Bronchial epithelial cell (primary cell): ENCODE measurements at places on chromosomes 7 and 10. TPM values are rescaled to one million over a fixed set of nuclear protein-coding genes. Genes with fewer than 3 reads are reported as not detected.

GRID2IP gene
- total RNA-seq = 0.26 TPM in 2 replicates

CDHR1 gene
- 0.53 and 0.90 TPM in 2 replicates for total RNA-seq

PTF1A gene
- total RNA-seq = not detected in 2 replicates

TRA2A gene
- total RNA-seq = 21.3 and 28.4 TPM in 2 replicates

KIAA1549 gene
- 0.13 and 0.26 TPM in 2 replicates for total RNA-seq

CAMK2B gene
- total RNA-seq = 0.13 TPM in 1 of 2 replicates, not detected in the other

PRF1 gene
- total RNA-seq = not detected in 2 replicates

SORCS3 gene
- not detected in 2 replicates for total RNA-seq

NKX1-2 gene
- 0.51 and 2.1 TPM in 2 replicates for total RNA-seq

STAG3 gene
- under 0.01 and 0.13 TPM in 2 replicates for total RNA-seq

LRRC61 gene
- total RNA-seq = 7.6 and 8.2 TPM in 2 replicates

HOXA2 gene
- total RNA-seq = not detected in 2 replicates

SLC16A9 gene
- total RNA-seq = 2.9 and 7.8 TPM in 2 replicates

H2BK1 gene
- not detected in 2 replicates for total RNA-seq

MYL7 gene
- not detected in 2 replicates for total RNA-seq

AGK gene
- 18.4 and 24.3 TPM in 2 replicates for total RNA-seq

ADCY1 gene
- total RNA-seq = 0.79 and 1.0 TPM in 2 replicates

RASA4B gene
- 0.79 and 1.2 TPM in 2 replicates for total RNA-seq

ING3 gene
- 6.5 and 10.8 TPM in 2 replicates for total RNA-seq

PDE1C gene
- total RNA-seq = under 0.01 TPM in 1 of 2 replicates, not detected in the other

SLK gene
- 85.3 and 112 TPM in 2 replicates for total RNA-seq

CABCOCO1 gene
- not detected in 2 replicates for total RNA-seq

LRRD1 gene
- 0.13 TPM in 1 of 2 replicates, not detected in the other for total RNA-seq

EPO gene
- total RNA-seq = not detected in 2 replicates

ZPBP gene
- total RNA-seq = not detected in 2 replicates

ZCCHC24 gene
- total RNA-seq = 0.53 and 0.90 TPM in 2 replicates

DEPP1 gene
- 0.26 and 1.0 TPM in 2 replicates for total RNA-seq

ITIH5 gene
- total RNA-seq = not detected in 2 replicates

IDE gene
- 15.3 and 23.3 TPM in 2 replicates for total RNA-seq

LIPF gene
- total RNA-seq = not detected in 2 replicates

SBDS gene
- total RNA-seq = 108 and 133 TPM in 2 replicates

CYP3A7 gene
- not detected in 2 replicates for total RNA-seq

EIF4H gene
- 370 and 440 TPM in 2 replicates for total RNA-seq

CYP2E1 gene
- total RNA-seq = under 0.01 and 0.26 TPM in 2 replicates

IKZF1 gene
- under 0.01 TPM in 1 of 2 replicates, not detected in the other for total RNA-seq

NPFFR1 gene
- total RNA-seq = under 0.01 TPM in 1 of 2 replicates, not detected in the other

FAM25C gene
- total RNA-seq = 9.3 TPM in 1 of 2 replicates, not detected in the other

TMEM196 gene
- total RNA-seq = not detected in 2 replicates

ASB13 gene
- total RNA-seq = 14.5 TPM in 2 replicates

CALML5 gene
- 0.79 and 4.4 TPM in 2 replicates for total RNA-seq

GPR15LG gene
- 0.53 and 2.6 TPM in 2 replicates for total RNA-seq

DYNC1I1 gene
- under 0.01 TPM in 1 of 2 replicates, not detected in the other for total RNA-seq

LAMTOR4 gene
- 82.7 and 108 TPM in 2 replicates for total RNA-seq

TCERG1L gene
- total RNA-seq = not detected in 2 replicates

EDRF1 gene
- 13.4 and 15.5 TPM in 2 replicates for total RNA-seq

SYNPO2L gene
- under 0.01 TPM in 1 of 2 replicates, not detected in the other for total RNA-seq

ZNF503 gene
- total RNA-seq = 2.1 and 2.6 TPM in 2 replicates

ATXN7L1 gene
- total RNA-seq = 2.4 and 4.2 TPM in 2 replicates

STEAP1 gene
- total RNA-seq = 10.0 and 12.7 TPM in 2 replicates

CLRN3 gene
- not detected in 2 replicates for total RNA-seq

CUBN gene
- 0.26 and 0.53 TPM in 2 replicates for total RNA-seq

SPDYE2B gene
- not detected in 2 replicates for total RNA-seq
